Nephron progenitor cell (in vitro differentiated cells): ENCODE measurements at places on chromosomes 5 and 9.

GRCh38 chr5:137126829-137127228 lies 372.3 kb downstream of the SPOCK1 start:
- no peak overlapping the region for H3K27ac ChIP-seq
- H3K27me3 ChIP-seq, result peaks cover 7% of the 10 kb centered on the region
- H3K4me1 ChIP-seq, result peaks cover 26% of the 10 kb centered on the region
- no peaks in the 10 kb centered on the region for H3K36me3 ChIP-seq
- no peak for DNase-seq

DNA sequence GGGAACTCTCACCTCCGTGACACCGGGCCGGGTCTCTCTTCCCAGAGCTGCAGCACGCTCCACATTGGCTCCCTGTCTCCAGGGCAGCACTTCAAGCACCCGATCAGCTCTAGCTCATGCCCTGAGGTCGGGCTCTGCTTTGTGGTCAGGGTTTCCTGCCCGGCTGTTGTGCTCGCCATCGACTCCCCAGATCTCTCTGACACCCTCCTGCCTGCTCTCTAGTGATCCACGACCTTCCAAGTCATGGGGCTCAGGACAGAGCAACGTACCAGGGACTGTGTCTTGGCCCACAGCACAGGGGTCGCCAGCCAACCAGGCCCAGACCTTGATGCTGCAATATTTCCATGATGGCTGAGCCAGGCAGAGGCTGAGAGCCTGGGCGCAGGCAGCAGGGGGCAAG lies 45.1 kb downstream of the PRRT1B start:
- no peak for DNase-seq
- no peaks in the 10 kb centered on the region for H3K27me3 ChIP-seq
- H3K4me3 ChIP-seq, result no peak overlapping the region

DNA sequence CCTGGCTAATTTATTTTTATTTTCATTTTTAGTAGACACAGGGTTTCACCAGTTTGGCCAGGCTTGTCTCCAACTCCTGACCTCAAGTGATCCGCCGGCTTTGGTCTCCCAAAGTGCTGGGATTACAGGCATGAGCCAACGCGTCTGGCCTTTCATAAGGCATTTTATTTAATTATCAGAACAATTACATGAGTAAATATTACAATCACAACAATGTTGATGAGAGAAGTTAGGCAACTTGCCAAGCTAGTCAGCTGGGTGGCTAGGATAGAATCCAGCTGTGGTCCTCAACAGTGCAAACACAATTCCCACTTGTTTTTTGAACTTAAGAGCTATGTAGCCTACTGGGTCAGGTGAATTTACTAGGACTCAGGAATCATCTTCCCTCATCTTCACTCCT lies 22.0 kb downstream of the C9orf57 start:
- H3K4me1 ChIP-seq, result no peaks in the 10 kb centered on the region
- H3K27ac ChIP-seq, result no peak overlapping the region
- DNase-seq, result no peak
- peaks cover 5% of the 10 kb centered on the region for H3K27me3 ChIP-seq

DNA sequence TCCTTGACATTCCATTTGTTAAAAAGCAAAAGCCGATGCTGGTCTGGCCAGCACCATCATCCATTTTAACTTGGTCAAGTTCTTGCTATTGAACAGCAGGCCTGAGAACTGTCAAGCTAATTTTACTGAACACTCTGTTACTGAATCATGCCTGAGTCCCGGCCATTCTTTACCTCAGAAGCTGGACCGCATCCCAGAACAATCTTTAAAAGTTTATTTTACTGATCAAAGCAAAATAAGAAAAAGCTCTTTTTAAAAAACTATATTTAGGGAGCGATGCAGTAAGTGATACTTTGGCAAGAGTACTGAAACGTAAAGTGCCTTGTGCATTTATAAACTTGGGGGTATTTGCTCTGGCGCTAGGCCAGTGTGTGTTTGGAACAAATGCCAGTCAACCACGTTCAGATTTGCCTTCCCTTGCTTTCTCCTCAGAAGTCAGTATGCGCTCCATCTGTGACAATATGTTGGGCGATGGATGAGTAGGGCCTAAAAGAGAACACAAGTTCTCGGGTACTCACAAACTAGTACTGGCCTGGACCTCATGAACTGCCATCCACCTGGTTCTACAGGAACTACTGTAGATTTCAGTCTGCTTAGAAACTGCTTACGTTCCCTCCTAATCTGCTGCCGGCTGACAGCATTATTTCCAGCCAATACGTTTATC lies 161.9 kb downstream of the MAPKAP1 start:
- H3K27me3 ChIP-seq, result no peaks in the 10 kb centered on the region
- H3K4me3 ChIP-seq, result no peak overlapping the region
- H3K27ac ChIP-seq, result peak overlapping the region; percentile 82
- peaks cover 16% of the 10 kb centered on the region for H3K4me1 ChIP-seq
- DNase-seq, result no peak
- H3K36me3 ChIP-seq, result peaks cover 18% of the 10 kb centered on the region

GRCh38 chr5:158725297-158725851 lies 374.3 kb downstream of the EBF1 start:
- peaks cover 55% of the 10 kb centered on the region for H3K27me3 ChIP-seq
- H3K4me1 ChIP-seq, result peaks cover 28% of the 10 kb centered on the region
- H3K36me3 ChIP-seq, result peaks cover 7% of the 10 kb centered on the region
- no peak overlapping the region for H3K4me3 ChIP-seq

GRCh38 chr5:2876183-2876582 lies 124.7 kb upstream of the IRX2 start:
- DNase-seq, result no peak
- no peak overlapping the region for H3K4me3 ChIP-seq
- H3K27ac ChIP-seq, result no peak overlapping the region

GRCh38 chr9:93686880-93687236 lies 110.5 kb downstream of the PHF2 start:
- H3K36me3 ChIP-seq, result no peaks in the 10 kb centered on the region
- H3K4me3 ChIP-seq, result no peak overlapping the region
- peaks cover 5% of the 10 kb centered on the region for H3K4me1 ChIP-seq
- no peak for DNase-seq
- peaks cover 3% of the 10 kb centered on the region for H3K27me3 ChIP-seq
